ENCODE measurements at places on chromosomes 4 and X.

GRCh38 chr4:52076731-52077130, 25.6 kb downstream of the SPATA18 start:
- no peak for DNase-seq

GRCh38 chrX:43456063-43456462, 200.0 kb upstream of the MAOA start:
- no peak for DNase-seq

GRCh38 chrX:47900833-47901232, 64.1 kb downstream of the ZNF81 start:
- no peak for DNase-seq

DNA sequence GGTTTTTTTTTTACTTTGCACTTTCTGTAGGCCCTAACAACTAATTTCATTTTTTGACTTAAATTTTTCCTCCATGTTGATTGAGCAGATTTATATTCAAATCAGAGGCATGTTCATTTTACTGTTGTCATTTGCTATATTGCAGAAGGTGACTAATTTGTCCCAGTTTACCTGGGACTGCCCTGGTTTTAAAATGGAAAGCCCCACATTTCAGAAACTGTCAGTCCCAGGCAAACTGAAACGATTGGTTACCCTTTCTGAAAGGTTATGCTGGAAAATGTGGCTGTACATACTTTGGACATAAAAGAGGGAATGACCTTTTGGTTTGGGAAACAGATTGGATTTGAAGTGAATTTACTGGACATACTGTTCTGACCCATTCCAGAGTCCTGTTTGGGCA, 160.0 kb downstream of the SPCS3 start:
- DNase-seq = no peak

DNA sequence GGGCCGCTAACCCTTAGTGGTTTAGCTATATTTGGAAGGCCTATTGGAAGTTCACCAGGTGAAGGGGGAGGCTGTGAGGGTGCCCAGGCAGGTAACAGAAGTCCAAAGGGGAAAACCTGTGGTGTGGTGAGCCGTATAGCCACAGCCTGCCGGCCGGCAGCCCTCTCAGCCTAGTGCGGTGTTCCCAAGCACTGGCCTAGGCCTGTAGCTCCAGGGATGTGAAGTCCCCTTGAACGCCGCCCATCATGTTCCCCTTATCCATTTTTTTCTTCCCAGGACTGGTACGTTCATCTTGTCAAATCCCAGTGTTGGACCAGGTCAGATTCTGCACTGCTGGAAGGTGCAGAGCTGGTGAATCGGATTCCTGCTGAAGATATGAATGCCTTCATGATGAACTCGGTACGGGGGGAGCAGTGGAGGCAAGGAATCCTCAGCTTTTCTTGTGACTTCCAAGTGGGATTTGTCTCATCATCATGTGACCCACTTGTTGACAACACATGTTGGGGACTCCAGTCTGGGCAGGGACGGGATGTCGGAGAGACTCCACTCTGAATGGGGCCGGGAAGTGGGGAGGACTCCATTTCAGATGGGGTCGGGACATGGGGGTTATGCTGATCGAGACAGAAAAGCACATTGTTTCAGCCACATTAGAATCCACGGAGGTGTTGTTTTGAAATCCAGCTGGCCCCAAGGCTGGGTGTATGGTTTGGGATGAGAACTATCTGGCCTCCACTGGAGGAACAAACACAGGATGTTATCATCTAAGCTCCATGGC, 39.2 kb upstream of the MSANTD1 start:
- DNase-seq = no peak

- no peak for DNase-seq
Measured at GRCh38 chr4:132859929-132860328, 289.2 kb upstream of the PCDH10 start.

DNA sequence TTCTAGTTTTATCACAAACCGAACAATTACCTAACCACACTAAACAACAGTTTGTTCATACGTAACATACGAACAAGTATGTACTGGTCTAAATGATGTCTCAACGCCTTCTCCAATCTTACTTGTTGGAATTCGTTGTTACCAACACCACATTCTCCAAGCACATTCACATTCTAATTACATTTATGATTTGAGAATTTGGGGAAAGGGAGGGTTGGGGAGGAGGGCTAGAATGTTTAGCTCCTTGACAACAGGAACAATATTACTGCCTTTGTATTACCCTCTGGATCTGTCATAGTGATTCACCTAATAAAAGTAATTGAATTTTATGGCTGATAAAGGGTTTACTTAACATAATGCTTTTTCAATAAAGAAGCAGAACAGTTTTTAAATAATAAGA, 24.4 kb downstream of the LCORL start:
- DNase-seq = no peak

DNA sequence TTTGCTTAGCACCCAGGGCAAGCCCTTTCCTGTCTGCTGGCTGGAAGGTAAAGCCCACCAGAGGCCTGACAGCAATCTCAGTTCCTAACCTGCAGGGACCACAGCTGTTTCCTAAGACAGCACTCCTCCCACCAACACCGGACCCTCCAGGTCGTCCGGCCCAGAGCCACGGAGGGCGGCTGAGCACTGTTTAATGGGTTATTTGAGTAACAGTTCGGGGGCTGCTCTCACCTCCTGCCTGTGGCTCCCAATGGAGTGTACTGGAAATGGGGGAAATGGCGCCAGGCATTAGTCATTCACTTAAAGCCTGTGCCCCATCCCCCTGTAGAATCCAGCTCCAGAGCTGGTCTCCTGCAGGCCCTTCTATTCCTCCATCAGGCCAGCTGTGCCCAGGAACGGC, 81.6 kb upstream of the ADRA2C start:
- DNase-seq = no peak

GRCh38 chr4:13201241-13201640, 282.9 kb downstream of the RAB28 start:
- no peak for DNase-seq

GRCh38 chr4:5526080-5526846, 182.1 kb downstream of the EVC2 start:
- DNase-seq = no peak

Measured in brain microvascular endothelial cell (primary cell).